SJSA1 (cell line): ENCODE measurements at places on chromosomes 2 and 18.

DNA sequence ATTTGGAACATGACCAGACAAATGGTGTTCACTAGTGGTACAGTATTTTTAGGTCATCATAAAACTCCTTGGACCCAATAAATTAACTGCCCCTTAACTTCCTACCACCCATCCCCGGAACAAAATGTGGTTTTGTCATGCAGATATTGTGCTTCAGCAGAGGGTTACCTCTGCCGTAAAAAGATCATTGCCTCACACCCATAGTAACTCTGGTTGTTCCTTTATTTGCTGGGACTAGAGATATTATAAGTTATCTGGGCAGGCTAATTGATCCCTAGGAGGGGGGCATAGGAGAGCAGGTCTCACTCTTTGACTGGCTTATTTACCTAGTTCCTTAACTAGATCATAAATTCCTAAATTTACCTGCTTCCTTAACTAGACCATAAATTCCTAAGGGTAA is 1343.9 kb upstream of the CHAC2 start:
- DNase-seq = no peak

- DNase-seq = no peak
These were observed 12.8 kb downstream of the TANK start for GRCh38 chr2:161172901-161173540.

DNA sequence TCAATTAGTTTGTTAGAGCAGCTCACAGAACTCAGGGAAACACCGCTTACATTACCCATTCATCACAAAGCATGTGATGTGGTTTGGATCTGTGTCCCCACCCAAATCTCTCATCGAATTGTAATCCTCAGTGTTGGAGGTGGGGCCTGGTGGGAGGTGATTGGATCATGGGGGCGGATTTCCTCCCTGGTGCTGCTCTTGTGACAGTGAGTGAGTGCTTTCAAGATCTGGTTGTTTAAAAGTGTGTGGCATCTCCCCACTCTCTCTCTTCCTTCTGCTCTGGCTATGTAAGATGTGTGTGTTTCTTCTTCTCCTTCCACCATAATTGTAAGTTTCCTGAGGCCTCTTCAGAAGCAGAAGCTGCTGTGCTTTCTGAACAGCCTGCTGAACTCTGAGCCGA is 63.5 kb upstream of the AGPS start:
- DNase-seq = no peak

- DNase-seq = no peak
These were observed 31.6 kb downstream of the NDUFS1 start for GRCh38 chr2:206127656-206128055.

GRCh38 chr2:12001621-12002020 is 255.2 kb downstream of the LPIN1 start:
- no peak for DNase-seq
